PC-3 (cell line): ENCODE measurements at places on chromosomes 7 and 10. TPM values are rescaled to one million over a fixed set of nuclear protein-coding genes. Genes with fewer than 3 reads are reported as not detected.

- DNase-seq: no peak
These were observed 166.8 kb downstream of the ADARB2 start for GRCh38 chr10:1570416-1571051.

DNA sequence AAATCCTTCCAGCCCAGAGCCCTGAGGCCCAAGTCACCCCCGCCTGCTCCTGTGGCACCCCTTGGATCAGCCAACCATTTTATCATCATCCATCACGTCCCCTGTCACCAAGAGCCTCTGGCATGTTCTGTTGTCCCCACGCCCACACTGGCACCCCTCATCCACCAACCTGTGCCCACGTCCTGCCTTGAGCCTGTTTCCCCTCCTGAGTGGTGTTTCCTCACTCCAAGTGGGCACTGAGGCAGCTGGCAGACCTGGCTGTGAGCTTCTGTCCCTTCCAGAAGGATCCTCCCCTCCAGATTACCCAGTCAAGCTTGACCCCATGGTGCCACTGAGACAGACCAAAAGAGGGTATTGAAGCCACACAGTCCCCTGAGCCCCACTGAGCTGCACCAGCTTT, 71.4 kb upstream of the ANTXRL start:
- DNase-seq: no peak

DNA sequence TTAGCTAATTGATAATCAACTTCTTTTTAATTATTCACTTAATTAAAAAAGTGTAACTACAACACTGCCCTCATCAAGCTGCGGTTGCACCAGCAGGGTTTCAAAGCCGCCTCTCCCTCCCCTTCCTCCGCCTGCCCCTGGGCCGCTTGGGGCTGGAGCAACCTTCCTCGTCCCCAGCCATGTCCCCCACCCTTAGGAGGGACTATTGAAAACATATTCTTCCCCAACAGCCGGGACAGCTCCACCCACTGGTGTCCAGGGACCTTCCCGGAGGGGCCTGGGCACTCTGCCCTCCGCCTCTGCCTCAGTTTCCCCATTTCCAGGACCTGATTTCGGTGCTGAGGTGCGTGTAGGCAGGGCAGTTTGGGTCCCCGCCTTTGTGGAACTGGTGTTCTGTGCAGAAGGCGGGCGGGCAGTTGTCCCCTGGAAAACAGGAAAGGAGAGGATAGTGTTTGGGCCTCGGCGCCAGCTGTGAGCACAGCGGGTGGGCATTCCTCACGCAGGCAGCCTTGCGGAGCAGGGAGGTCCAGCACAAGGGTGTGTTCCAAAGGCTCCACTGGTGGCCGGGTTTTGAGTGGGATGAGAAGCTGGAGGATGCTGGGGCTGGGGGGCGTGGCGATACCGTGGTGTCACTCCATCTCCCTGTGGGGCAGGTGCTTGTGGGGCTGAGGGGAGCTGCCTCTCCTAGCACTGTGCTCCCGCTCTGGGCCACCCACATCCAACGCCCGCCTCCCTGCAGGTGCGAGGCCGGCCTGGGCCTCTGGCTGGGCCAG, 15.7 kb downstream of the UNCX start:
- no peak for DNase-seq

DNA sequence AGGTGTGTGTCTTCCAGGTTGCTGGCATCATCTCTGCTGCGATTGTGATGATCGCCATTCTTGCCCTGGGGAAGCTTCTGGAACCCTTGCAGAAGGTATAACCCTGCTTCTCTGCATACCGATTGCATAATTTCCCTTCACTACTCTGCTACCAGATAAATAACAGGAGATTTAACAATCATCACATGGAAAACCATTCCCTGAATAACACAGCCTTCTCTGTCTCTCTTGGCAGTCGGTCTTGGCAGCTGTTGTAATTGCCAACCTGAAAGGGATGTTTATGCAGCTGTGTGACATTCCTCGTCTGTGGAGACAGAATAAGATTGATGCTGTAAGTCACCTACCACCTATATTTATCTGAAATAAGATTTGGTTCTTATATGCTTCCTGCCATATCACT, 33.8 kb downstream of the SLC26A4 start:
- no peak for DNase-seq

GRCh38 chr7:27203964-27204594, 4.2 kb upstream of the HOXA13 start:
- DNase-seq: peak; percentile 46

GRCh38 chr10:62690703-62691102, 113.8 kb upstream of the ADO start:
- peak; percentile 70 for DNase-seq

DNA sequence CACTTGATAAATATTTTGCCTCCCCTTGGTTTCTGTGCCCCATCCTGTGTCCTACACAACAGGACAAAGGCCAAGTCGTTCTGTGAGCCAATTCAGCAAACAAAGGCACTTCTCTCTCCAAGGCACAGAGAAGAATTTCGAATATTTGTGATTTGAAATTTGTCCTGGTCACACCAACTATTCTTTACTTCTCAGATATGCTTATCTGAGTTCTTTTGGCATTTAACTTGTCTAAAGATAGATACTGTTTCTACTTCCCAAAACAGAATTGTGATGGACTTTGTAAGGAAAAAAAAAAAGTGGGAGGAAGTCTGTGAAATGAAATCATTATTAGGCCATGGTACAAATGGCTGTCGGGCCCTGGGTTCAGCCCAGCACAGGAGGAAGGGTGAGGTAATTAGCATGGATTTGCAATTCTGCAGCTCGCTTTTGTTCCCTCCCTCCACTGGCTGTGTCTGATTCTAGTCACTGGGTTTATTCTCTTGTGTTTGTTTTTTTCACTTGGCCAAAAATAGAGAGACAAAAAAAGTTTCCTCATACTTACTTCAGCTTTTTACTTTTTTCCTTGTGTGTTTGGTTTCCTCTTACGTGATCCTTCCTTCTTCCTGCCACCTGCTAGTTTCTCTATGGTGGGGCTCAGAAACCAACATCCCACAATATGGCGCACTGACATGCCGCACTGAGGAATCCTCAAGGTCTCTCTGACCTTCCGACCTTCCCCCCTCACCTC, 108.2 kb upstream of the MKLN1 start:
- DNase-seq: no peak

- DNase-seq: peak; percentile 60
These were observed 14.7 kb downstream of the CDNF start for GRCh38 chr10:14822879-14823755.

Gene SUN1
- 92.5 and 100 TPM in 2 replicates for total RNA-seq

Gene SPDYE2B
- not detected in 2 replicates for total RNA-seq

Gene C7orf57
- 0.15 TPM in 1 of 2 replicates, not detected in the other for total RNA-seq

Gene FKBP6
- not detected in 2 replicates for total RNA-seq
